ENCODE measurements at places on chromosomes 11 and 22.

GRCh38 chr22:43862882-43863202 lies 529 bp upstream of the SULT4A1 start:
- no peak for DNase-seq

GRCh38 chr22:24416095-24416494 lies 11.3 kb upstream of the ADORA2A start:
- no peak for DNase-seq

GRCh38 chr11:130766650-130767565 lies 149.4 kb downstream of the SNX19 start:
- no peak for DNase-seq

DNA sequence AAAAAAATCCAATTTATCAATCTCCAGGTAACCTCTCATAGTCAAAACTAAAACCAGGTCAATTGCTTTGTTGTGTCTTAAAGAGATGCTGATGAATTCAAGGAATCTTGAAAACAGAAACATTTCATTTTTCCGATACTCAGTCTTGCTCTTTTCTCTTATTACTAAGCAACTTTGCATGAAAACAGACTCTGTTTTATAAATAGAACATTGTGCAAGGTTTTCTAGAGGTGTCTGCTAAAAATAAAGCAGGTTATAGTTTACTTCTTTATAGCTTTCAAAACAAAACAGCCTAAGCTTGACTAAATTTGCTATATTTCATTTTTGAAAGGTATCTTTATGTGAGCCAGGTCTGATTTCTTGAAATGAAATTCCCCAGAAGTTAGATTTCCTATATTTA lies 109.3 kb downstream of the ARL14EP start:
- DNase-seq = no peak

DNA sequence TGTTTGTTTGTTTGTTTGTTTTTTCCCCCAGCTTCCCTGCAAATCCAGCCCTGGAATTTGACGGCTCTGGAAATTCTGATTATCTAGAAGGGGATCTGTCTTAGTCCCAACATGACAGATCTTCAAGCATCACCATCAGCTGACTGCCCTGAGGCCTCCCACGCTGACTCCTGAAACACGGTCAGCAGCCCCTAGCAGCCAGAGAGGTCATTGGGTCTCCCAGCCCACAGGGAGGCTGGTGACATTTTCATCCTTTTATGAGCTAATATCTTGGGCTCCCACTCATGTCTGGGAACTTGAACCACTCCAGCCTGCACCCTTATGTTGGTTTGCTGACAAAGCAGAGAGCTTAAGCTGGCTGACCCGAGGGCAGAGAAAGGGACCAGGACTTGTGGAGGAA lies 66.0 kb upstream of the TIMP3 start:
- no peak for DNase-seq

DNA sequence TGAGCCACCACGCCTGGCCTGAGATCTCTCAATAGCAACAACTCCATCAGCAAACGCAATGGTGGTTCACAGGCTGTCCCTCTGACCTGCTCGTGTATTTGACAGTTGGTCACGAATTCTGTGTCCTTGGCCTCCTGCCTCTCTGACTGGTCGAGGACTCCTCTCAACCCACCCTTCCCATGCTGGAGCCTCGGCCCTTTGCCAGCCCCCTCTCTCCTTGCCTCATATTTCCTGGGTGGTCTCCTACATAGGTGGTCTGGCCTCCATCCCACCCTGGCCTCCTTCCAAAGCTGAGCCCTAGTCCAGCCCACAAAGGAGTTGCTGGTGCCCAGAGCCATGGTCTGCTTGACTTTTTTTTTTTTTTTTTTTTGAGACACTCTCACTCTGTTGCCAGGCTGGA lies 11.4 kb upstream of the A4GALT start:
- no peak for DNase-seq

GRCh38 chr11:8356721-8357504 lies 93.2 kb upstream of the LMO1 start:
- no peak for DNase-seq

- DNase-seq = no peak
These were observed 27.2 kb downstream of the STIM1 start for GRCh38 chr11:3882655-3883054.

GRCh38 chr11:61510166-61510919 lies 1.8 kb downstream of the LRRC10B start:
- no peak for DNase-seq

GRCh38 chr11:64358907-64359711 lies at the start of gene RPS6KA4:
Gene RPS6KA4, plus strand, starts transcription at chr11:64359162. Its CDS starts 74 bp downstream, at chr11:64359236.
- DNase-seq = no peak

- DNase-seq = no peak
These were observed 161.4 kb downstream of the METTL15 start for GRCh38 chr11:28269586-28269985.

DNA sequence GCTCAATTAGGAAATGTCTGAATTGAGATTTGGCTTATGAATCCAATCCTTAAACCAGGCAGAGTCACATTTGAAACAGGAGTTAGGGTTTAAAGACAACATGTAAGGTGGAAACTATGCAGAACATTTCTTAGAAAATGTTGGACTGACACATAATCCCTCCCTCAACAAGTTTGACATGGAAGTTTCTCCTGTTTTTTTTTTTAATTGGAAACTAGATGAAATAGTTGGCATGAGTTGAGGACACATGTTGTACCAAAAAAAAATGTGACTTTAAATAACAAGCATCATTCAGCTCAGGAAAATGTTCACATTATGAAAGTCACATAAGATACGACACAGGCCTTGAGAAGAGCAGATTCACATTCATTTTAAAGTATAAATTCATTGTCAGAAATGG lies 154.9 kb upstream of the DDI1 start:
- DNase-seq = no peak

DNA sequence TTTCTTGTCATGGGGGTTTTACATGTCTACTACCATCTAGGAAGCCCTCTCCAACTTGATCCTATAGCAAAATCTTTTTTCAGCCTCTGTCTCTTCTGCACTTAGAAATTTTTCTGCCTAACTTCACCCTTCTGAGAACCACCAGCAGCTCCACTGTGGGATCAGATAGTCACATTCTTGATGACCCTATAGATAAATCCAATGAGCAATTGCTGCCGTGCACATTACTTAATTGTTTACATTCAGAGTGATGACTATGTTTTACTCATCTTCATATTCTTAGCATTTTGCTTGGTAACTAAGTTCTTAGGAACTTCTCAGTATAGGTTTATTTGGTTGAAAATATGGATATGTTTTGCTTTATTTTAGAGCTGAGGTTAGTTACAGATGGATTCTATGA lies 12.4 kb upstream of the ETS1 start:
- no peak for DNase-seq

- no peak for DNase-seq
These were observed 1086.1 kb downstream of the BRD1 start for GRCh38 chr22:48741540-48741939.
